ENCODE measurements at places on chromosomes 13 and 19. TPM values are rescaled to one million over a fixed set of nuclear protein-coding genes. Genes with fewer than 3 reads are reported as not detected.

- DNase-seq = no peak
Measured at GRCh38 chr19:17347877-17348276, 10.5 kb downstream of the GTPBP3 start.

Gene ERVV-1
- not detected for total RNA-seq

Gene TUBA3C
- total RNA-seq = not detected

Gene RGS9BP
- 1.5 TPM for total RNA-seq

DNA sequence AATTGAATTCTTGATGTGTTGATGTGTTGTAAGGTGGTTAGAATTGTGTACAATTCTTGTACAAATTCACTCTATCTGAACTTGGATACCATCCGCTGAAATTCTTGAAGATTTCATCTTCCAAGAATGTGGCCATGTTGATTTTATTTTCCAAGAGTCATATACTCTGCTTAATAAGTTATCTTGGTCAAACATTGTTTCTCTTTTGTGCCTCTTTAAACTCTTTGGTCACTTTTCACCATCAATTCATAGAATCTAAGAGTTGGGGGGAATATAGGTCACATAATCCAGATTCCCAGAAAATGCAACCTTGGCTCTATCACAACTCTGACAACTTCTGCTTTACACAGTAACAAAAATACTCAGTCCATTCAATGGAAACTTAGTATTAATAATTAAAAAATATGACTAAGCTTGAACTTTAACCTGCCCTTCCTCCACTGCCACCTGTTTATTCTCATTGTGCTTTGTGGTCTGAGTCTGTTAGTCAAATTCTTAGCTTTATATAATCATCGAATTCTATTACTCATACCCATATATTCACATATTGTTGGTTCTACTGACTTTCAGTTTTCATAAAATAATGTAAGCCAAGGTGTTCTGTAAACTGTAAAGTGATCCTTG lies 373.2 kb downstream of the LMO7 start:
- DNase-seq = no peak

Gene BCAM
- 86.8 TPM for total RNA-seq

Gene ACP7
- not detected for total RNA-seq

Gene CGB3
- total RNA-seq = not detected

Gene STAP2
- 0.83 TPM for total RNA-seq

- DNase-seq = no peak
Measured at GRCh38 chr13:109862627-109863026, 76.2 kb upstream of the IRS2 start.

DNA sequence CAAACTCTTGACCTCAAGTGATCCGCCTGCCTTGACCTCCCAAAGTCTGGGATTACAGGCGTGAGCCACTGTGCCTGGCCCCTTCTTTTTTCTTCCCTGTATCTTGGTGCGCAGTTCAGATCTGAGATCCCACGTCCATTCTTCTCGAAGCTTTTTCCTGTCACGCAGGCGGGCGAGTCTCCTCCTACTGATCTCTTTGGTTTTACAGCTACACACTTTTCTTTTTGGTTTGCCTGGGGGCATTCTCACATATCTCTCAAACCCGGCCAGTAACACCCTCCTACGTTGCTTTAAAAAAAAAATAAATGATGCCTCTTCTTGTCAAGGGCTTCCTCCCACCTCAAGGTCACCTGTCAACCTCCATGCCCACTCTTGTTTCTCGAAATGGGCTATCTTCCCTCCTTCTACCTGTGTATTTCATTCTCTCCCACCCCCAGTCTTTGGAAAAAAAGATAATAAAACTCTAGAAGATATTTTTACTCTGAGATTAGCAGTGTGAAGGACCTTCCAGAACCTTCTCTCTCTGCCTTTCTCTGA lies 12.1 kb downstream of the TMPRSS9 start:
- DNase-seq = no peak

GRCh38 chr19:4501691-4502090 lies 16.6 kb downstream of the PLIN4 start:
- DNase-seq = no peak

DNA sequence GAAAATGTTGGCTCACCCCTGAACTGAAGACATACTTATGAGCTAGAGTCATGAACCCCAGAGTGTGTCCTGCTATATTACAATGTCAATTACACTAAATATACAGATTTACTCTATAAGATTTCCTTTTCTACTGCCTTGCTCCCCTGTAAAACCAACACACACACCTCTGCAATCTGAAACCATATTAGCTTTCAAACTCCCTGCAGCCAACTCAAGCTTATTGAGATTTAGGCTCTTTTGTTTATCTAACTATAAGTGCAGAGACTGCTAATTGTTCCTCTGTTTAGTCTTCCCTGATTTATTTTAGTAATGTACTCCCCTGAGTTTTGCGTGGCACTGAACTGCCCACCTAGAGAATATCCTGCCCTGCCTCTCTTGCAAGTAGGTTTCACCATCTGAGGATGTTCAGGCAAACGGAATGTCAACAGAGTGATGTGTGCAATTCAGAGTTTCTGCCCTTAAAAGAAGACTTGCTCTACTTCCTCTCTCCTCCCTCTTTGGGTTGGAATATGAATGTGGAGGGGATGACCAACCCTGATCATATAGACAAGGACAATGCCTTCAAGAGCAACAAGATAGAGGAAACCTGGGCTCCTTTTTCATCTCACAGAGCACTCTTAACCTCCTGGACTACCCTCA lies 22.3 kb downstream of the FAM216B start:
- no peak for DNase-seq

- no peak for DNase-seq
Measured at GRCh38 chr13:46213242-46213641, 1.5 kb downstream of the LRRC63 start.
